Naive thymus-derived CD8-positive, alpha-beta T cell (primary cell): ENCODE measurements at places on chromosomes 5 and 9. TPM values are rescaled to one million over a fixed set of nuclear protein-coding genes. Genes with fewer than 3 reads are reported as not detected.

KCNIP1 gene
- not detected for total RNA-seq

STK32A gene
- total RNA-seq, result not detected

SLC6A3 gene
- total RNA-seq, result 0.08 TPM

PCDHB3 gene
- not detected for total RNA-seq

- DNase-seq, result no peak
Measured at GRCh38 chr5:157196045-157196444, 15.4 kb downstream of the ITK start.

GRCh38 chr5:17898766-17899165 is 264.5 kb downstream of the TAF11L14 start:
- DNase-seq, result no peak

BTNL8 gene
- total RNA-seq, result not detected

- DNase-seq, result peak; percentile 52
Measured at GRCh38 chr5:671459-672328, 21.5 kb downstream of the TPPP start.

ALDOB gene
- not detected for total RNA-seq

DNA sequence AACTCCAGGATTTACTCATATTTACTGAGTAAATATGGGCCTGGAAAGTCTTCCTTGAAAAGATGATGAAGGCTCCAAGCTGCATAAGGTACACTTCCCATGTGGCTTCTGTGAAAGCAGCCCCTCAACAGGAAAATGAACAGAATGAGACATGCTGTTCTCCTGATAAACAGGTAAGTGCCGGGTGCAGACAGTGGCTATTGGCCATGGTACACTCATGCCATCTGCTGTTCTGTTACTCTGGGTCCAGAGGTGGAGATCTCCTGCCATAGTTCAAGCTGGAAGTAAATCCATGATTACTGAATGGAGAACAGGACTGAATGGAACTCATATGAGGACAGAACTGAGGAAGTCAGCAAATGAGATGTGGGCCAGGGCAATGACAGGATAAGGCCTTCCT is 103.6 kb downstream of the SLIT3 start:
- no peak for DNase-seq

DNA sequence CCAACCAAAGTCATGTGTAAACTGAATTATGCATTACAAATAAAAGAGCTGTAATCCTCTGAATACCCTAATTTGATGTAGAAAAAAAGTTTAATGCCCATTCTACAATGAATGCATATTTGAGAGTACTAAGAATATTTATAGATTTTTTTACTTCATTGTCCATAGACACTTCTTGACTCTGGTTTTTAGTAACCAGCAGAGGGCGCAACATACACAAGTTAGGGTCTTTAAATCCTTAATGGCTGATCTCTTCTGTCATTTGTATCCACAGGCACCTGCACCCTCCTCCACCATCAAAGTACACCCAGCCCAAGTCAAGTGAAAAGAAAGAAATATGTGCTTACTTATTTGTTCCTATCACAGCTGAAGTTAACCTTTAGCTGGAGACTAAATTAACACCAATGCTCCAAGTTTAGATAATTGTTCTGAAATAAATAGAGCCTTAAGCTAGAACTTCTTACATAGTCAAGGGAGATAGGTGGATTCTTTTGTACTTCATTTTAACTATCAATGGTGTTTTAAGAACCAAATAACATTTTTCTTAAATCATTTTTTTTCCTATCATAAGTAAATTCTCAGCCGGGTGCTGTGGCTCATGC is 524.2 kb upstream of the DAB2 start:
- peak; percentile 14 for DNase-seq

FGFR4 gene
- 1.8 TPM for total RNA-seq

GRCh38 chr5:121009058-121009457 is 545.0 kb downstream of the PRR16 start:
- DNase-seq, result no peak

CNTLN gene
- not detected for total RNA-seq

ISOC1 gene
- 11.8 TPM for total RNA-seq

- DNase-seq, result no peak
Measured at GRCh38 chr5:84181093-84181492, 203.6 kb downstream of the EDIL3 start.

DNA sequence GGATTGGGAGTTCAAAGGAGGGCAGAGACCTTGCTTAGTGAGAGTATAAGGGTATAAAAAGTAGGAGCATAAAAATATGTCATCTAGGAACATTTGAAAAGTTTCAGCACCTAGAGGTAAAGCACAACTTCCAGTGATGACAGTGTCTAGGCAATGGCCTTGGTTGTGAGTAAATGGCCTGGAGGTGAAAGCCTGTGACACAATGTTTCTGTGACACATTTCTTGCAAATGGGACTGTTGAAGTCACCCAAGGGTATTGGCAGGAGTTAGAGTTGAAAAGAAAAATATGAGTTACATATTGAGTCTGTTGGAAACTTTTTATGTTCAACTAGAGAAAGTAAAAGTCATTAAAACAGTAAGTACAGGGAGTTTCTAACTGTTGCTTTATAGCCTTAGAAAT is 14.8 kb downstream of the C5orf47 start:
- DNase-seq, result no peak

GRCh38 chr9:97954550-97954989 is 16.6 kb upstream of the HEMGN start:
- DNase-seq, result no peak

- no peak for DNase-seq
Measured at GRCh38 chr5:124477062-124477461, 269.4 kb downstream of the ZNF608 start.
